Activated T-cell treated with anti-CD3 and anti-CD28 coated beads, Interleukin-2, amount 50 U/mL, for 72 hours (primary cell): ENCODE measurements at places on chromosomes 1 and 21. TPM values are rescaled to one million over a fixed set of nuclear protein-coding genes. Genes with fewer than 3 reads are reported as not detected.

DNA sequence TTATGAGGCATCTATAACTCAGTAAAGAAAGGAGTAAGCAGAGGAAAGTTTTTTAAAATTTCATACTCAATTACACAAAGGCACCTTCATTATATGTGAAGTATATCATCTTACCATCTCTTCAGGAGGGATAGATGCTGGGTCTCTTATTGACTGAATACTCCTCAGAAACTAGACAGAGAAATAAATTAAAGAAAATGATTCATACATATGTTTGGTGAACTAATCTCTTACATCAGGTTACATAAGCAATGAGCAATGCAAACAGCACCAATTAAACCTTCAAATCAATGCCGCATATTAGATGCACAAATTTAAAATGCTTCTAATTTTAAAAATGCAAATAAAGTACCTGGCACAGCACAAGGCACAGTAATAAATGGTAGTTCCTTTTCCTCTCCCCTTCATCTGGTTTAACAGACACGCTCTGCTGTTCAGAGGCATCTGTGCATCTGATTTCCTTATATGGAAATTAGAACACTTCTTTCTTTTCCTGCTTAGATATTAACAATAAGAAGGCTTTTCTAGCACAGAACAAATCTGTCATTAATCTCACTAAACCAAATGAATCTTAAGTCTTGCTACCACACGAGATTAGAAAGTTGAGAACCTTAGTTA is 20.0 kb downstream of the SCYL3 start:
- DNase-seq, result no peak

- no peak for DNase-seq
Measured at GRCh38 chr1:240608707-240609106, 3.2 kb downstream of the GREM2 start.

DNA sequence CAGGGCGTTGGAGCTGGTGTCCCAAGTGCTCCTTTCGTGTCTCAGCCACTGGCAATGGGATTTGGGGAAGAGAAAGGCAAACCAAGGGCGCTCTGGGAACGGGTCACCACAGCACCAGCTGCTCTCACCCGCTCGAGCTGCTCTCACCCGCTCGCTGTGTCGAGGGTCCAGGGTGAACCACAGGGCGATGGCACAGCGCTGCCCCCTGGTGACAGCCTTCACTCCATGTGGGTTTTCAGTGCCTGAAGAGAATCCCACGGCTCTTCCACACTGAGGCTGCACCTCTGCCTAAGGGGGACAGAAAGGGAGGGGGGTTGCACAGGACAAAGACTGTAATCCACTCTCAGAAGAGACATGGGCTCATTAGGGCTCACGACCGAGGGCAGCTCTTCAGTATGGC is 7.1 kb upstream of the CLDN19 start:
- DNase-seq, result peak; percentile 38

DNA sequence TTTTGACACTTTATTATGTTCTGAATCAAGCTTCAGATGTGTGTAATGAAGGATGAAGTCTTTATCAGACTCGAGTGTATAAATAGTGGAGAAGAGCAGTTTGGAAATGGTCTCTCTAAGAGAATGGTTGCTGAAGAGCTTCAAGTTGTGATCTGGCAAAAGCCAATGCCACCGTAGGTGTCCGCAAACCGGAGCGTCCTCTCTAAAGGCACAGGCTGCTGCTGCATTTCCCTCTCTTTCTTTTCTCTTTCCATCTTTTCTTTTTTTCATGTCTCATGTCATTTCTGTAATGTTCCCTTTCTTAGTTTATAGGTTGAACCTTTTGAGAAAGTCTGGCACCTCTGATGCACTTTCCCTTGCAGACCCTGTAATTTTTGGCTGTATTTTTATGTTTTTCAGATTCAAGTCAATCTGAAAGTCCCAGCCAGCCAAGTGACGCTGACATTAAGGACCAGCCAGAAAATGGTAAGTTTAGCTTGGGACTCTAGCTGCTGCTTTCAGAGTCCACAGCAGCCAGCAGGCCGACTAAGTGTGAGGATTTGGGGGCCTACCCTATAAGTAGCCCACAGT is 194.8 kb downstream of the NFIA start:
- no peak for DNase-seq

DNA sequence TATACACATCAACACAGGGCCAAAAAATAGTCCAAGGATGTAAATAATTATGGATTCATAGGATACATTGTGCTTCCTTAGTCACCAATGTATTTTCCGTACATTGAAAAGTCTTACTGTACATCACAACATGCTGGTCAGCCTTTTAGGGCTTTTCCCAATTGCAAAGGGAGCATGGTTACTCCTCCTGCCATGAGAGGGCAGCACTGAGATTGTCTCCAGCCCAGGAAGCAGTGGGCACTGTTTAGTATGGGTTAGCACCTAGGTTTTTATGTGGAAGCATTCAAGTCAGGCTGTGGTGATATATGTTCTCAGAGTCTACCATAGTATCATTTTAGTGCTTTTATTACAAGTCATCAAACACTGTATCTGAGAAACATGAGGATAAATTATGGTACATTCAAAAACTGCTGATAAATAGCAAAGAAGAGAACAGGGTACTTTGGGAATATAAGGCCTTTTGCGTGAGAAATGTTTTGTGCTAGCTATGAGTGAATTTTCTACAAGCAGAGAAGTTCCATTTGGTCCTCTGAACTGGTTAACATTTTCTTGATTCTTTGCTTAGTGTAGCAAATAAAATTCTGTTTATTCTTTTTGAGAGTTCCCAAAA is 34.0 kb downstream of the ST6GALNAC5 start:
- peak; percentile 46 for DNase-seq

- peak; percentile 60 for DNase-seq
Measured at GRCh38 chr1:205344066-205344928, 12.4 kb downstream of the KLHDC8A start.

The TNFRSF18 gene
- total RNA-seq, result 324 TPM

The BGLAP gene
- 6.8 TPM for total RNA-seq

The CELA2B gene
- not detected for total RNA-seq
